Suprapubic skin (tissue), 4 donors: ENCODE measurements at places on chromosomes 5 and 9. TPM values are rescaled to one million over a fixed set of nuclear protein-coding genes. Genes with fewer than 3 reads are reported as not detected.
A peak's percentile ranks its signal among the peaks of the same experiment; 100 is the strongest.

CARTPT gene
- not detected for total RNA-seq

SPATA31A3 gene
- total RNA-seq = not detected

ZCCHC10 gene
- total RNA-seq = 22.0 TPM

GALNT10 gene
- 14.0 TPM for total RNA-seq

DNA sequence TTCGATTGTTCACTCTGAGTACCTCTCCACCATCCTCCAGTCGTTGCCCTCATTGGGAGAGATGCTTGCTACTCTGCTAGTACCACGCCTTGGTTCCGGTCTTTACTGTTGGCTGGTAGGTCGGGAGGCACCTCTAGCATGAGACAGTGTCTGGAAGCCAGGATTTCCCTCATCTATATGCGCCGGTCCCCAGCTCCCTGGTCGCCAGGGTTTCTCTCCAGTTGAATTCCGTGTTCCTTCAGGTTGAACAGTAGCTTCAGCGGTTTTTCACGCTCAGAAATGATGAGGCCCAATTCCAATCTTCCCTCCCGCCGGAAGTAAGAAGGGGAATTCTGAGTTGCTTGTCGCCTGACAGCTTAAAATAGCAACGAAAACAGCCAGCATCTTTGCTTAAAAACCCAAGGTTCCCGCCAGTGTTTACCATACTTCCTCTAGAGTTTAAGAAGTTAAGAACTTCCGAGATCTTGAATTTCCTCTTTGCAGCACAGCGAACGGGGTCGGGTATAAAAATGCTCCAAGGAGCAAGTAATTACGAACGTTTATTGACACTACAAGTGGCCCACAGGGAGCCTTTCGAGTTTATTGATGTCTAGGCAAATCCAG is 1.3 kb upstream of the ST8SIA4 start:
- DNase-seq = no peak

GRCh38 chr5:26482076-26482809 is 556.1 kb downstream of the CDH9 start:
- DNase-seq = no peak

DNA sequence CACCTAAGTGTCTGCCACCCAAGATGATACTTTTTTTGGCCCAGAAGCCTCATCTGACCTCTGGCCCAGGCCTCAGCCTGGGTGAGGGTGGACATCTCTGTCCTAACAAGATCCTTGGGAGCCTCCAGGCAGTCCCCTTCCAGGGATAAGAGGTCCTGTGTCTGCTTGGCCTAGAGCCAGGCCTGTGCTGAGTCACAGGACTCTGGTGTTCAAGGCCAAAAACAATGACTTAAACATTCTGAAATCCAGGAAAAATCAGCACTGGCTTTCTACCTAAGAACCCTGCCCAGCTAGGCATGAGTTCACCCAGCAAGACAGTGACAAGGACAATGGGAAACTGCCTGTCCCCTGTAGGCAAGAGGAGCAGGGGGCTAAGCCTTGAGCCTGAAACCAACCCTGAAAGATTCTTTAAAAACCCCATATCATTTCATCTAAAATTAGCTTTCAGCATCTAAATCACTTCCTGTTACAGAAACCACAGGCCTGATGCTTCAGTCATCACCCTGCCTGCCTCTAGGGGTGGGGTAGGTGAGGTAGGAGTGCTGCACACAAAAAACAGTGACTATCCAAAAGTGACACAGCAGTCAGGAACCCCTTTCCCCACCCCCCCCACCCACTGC is 29.9 kb downstream of the CSF2 start:
- DNase-seq = peak; percentile 76

- no peak for DNase-seq
Observed at GRCh38 chr9:6920041-6920440, 162.3 kb downstream of the KDM4C start.

DNA sequence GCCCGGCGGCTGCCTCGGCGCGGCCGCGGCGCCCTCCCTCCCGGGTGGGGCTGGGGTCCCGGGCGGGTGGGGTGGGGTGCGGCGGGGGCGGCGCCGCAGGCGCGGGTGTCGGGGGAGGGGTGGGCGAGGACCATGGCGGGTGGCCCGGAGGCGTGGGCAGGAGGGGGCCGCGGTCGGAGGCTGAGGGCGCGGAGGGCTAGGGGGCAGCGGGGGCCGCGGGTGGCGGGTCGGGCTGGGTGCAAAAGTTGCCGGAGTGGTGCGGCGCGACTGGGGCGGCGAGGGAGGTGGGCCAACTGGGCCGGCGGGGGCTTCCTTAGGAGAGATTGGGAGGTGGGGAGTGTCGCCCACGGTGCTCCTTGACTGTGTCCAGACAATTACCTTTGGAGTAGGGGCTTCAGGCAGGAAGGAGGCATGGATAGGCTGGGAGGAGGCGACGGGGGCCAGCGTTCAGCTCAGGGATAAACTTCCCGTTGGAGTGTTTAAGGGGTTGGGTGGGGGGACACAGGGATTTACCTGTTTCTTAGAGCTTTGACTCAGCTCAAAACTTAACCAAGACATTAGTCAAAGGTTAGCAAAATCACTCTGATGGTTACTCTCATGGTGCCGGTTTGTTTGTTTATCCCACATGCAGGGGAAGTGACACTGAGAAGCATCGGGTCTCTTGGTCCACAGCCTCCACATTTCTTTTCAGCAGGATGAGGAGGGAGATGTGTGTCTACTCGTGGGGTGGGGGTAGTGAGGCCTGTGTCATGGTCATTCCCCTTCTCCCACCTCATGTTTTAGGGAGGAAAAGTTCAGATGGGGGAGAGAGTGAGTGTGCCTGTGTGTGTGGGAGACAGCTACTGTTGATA is 859 bp downstream of the CSNK1G3 start:
- peak; percentile 78 for DNase-seq

DNA sequence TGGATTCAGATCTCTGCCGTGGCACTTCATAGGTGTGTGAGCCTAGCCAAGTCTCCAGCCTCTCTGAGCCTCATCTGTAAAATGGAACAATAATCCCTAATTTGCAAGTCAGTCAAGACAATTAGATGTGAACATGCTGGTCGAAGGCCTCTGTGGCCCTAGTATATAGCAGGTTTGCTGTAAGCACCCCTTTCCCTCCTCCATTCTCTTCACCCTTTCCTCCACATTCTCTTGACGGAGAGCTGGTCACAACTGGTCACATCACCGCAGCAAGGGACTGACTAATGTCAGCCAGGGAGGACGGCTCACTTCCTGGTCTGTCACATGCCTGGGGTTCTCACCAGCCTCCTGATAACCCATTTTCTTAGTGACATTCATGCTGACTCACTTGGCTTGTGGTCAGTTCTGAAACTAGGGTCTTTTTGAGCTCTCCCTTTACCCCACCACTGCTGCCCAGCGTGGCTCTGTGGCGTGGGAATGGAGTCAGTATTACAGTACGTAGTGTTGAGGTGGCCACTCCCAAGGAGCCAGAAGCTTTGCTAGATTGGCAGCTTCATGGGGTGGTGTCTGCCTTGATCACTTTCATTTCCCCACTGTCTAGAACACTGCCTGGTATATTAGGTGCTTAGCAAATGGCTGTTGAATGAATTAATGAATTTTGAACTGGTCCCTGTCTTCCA is 47.8 kb downstream of the ERGIC1 start:
- no peak for DNase-seq

- DNase-seq = no peak
Observed at GRCh38 chr5:143648696-143649095, 163.3 kb upstream of the HMHB1 start.

- no peak for DNase-seq
Observed at GRCh38 chr5:159874263-159874662, 42.0 kb upstream of the ADRA1B start.

GRCh38 chr5:131541762-131542161 is 93.3 kb downstream of the RAPGEF6 start:
- no peak for DNase-seq

DNA sequence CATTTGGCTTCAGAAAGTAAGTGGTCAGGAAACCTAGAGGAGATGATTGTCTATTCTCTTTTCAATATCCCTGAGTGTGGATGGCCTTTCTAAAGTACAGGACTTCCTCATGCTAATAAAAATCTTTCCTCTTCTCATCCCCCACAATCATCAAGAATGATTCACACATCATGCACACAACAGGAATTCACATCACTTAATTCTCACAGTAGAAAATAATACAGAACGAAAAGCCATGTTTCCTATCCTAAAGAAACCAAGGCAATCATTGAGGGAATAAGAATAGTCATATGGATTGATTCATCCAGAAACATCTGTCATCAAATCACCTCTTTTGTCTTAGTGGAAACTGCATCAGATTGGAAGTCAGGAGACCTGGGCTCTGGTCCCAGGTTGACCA is 203.1 kb upstream of the PIK3R1 start:
- DNase-seq = no peak

DNA sequence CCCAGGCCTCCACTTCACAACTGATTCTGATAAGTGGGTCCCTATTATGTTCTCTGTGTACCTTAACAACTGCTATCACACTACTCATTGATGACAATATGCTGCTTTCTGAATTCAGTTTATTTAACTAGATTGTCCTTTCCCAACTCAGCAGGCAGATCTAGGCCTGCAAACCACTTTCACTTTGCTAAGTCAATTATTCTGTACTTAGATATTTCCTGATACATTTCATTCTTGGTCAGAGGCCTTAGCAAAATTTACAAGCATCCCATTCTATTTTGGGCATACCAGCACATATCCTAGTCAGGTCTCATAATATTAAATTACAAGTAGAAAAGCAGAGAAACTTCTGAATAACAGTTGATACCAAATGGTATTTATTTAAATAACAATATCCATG is 235.7 kb upstream of the HAPLN1 start:
- DNase-seq = no peak

DNA sequence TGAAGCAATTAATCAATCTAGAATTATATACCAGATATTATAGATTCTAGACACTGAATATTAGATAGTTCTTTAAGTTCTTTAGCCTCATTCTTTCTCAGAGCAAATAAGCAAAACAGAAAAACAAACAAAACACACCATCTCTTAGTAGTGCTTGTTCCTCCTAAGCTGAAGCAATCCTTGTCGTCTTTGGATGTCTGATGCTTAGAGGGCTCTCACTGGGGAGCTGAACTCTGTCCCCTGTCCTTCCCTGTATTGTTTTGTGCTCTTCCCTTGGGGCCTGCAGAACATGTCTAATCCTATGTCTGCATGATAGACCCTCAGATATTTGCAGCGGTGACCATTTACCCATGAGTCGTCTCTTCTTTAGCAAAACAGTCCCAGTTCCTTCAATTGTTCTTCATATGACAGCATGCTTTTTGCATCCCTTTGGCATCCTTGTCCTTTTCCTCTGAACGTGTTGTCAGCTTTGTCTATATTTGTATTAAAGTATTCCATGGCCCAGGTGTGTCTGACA is 114.3 kb downstream of the ARHGEF28 start:
- no peak for DNase-seq

GRCh38 chr5:143662020-143662419 is 149.9 kb upstream of the HMHB1 start:
- DNase-seq = no peak
